ENCODE measurements at places on chromosomes 7 and 10.

DNA sequence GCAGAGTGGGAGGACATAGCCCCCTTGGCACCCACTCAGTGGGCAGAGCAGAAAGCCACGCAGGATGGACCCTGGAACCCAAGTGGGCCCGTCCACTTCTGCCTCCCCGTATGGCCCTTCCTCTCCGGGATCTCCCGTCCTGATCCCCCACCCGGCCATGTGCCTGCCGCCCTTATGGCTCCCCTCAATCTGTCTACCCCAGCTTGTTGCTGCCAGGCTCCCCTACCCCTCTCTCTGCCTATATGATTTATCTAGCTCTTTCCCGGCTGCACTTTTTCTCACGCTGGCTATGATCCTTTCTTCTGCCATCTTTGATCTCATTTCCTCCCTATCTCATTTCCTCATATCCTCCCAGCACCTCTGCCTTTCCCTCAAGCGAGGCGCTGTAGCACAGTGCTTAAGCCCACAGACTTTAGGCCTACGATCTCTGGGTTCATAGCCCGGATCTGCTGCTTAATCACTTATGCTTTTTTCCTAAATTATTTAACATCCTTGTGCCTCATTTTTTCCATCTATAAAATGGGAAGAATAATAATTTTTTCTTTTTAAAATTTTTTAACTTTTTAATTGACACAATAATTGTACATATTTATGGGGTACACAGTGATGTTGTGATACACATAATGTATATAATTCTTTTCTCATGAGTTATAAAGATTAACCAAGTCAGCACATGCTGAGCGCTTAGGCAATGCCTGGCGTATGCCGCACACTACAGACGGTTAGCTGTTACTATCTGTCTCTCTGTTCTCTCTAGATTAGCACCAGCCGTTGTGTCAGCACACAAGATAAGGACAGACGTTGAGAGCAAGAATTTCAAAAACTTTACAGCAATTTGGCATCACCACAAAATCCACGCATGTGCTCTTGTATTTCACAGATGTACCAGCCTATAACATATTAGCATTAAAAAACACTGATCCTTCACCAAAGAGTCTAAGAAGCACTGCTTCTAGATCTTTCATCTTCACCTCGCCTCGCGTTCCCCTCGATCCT lies 18.1 kb downstream of the KCNH2 start:
- DNase-seq, result no peak

DNA sequence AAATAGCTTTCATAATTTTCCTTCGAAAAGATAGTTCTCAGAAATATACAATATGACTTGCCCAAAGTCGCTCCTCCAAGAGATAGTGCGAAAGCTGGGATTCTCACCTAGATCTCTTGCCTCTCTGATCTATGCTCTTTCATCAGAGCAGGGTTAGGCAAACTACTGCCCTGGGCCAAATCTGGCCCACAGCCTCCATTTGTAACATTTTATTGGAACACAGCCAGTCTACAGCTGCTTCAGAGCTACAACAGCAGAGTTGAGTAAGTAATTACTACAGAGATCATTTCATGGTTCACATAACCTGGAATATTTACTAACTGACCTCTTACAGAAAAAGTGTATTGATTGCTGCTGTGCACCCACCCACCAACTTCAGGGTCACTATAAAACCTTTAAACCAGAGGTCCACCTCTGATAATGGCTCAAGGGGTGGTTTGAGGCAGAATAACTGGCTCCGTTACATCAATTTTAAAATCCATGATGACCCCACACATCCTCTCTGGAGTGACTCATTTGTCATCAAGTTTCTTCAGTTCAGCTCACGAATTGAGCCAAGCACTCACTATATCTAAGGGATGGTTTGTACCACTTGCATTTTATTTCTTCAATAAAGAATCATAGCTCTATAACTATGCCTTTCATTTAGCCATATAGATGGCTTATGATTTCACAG lies 1019.0 kb downstream of the XPNPEP1 start:
- no peak for DNase-seq

- no peak for DNase-seq
Observed at GRCh38 chr10:131480066-131480465, 168.5 kb upstream of the TCERG1L start.

GRCh38 chr10:75403144-75403938 lies 1.8 kb upstream of the ZNF503 start:
- DNase-seq, result no peak

- DNase-seq, result no peak
Observed at GRCh38 chr10:100319707-100320402, 10.2 kb downstream of the PKD2L1 start.

- DNase-seq, result no peak
Observed at GRCh38 chr10:20596065-20596755, 300.9 kb downstream of the NEBL start.

- DNase-seq, result no peak
Observed at GRCh38 chr10:47298715-47299114, 1.3 kb upstream of the GDF10 start.

DNA sequence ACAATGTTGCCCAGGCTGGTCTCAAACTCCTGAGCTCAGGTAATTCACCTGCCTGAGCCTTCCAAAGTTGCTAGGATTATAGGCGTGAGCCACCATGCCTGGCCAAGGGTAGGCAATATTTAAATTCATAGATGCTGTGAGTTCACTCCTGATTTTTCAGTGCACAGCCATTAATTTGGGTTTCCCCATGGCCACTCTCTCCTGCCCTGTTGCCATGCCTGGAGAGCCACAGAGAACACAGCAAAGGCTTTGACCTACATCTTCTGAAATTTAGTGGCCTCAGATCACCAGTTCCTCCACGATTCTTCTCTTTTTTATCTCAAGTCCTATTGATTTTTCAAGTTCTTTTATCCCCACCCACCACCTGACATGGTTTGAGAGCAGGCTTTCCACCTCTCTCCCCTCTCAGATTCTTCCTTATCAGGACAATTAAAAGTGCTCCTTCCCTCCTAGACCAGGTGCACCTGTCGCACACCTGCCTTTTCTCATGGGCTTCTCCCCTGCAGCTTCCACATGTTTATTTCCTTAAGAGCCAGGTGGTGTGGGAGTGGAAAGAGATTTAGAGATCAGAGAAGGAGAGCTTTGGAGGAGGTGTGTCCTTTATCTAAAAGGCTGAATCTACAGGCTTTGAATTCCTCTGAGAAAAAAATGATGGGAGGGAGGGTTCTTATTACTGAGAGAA lies 123.8 kb downstream of the ADRA2A start:
- DNase-seq, result no peak

- no peak for DNase-seq
Observed at GRCh38 chr7:36273836-36274235, 115.8 kb upstream of the ANLN start.
